ENCODE measurements at places on chromosomes 6 and 20. TPM values are rescaled to one million over a fixed set of nuclear protein-coding genes. Genes with fewer than 3 reads are reported as not detected.

The TAPBP gene
- total RNA-seq, result 113 TPM

The HLA-DMB gene
- total RNA-seq, result 73.1 TPM

The MOCS1 gene
- total RNA-seq, result 39.0 TPM

The PFDN4 gene
- total RNA-seq, result 22.0 TPM

The PAX1 gene
- total RNA-seq, result not detected

The CUTA gene
- total RNA-seq, result 111 TPM

The MUC22 gene
- total RNA-seq, result not detected

The IPCEF1 gene
- total RNA-seq, result 3.7 TPM

The C20orf204 gene
- 1.7 TPM for total RNA-seq

The PCK1 gene
- total RNA-seq, result 0.39 TPM

The CST7 gene
- total RNA-seq, result 4.6 TPM

The PDE10A gene
- 17.1 TPM for total RNA-seq

The CAGE1 gene
- not detected for total RNA-seq

The UBE2C gene
- 1.9 TPM for total RNA-seq

The C2 gene
- total RNA-seq, result 46.6 TPM

The TMEM244 gene
- not detected for total RNA-seq

The TFAP2A gene
- 0.23 TPM for total RNA-seq

The RAMACL gene
- 2.4 TPM for total RNA-seq

The CTAGE9 gene
- total RNA-seq, result not detected

The RSPH9 gene
- total RNA-seq, result 0.75 TPM

The SYNDIG1 gene
- total RNA-seq, result 4.5 TPM

The SF3B5 gene
- total RNA-seq, result 75.2 TPM

The HAO1 gene
- total RNA-seq, result not detected

The FAM209B gene
- total RNA-seq, result 0.90 TPM
